ENCODE measurements at places on chromosomes 1 and 21.

DNA sequence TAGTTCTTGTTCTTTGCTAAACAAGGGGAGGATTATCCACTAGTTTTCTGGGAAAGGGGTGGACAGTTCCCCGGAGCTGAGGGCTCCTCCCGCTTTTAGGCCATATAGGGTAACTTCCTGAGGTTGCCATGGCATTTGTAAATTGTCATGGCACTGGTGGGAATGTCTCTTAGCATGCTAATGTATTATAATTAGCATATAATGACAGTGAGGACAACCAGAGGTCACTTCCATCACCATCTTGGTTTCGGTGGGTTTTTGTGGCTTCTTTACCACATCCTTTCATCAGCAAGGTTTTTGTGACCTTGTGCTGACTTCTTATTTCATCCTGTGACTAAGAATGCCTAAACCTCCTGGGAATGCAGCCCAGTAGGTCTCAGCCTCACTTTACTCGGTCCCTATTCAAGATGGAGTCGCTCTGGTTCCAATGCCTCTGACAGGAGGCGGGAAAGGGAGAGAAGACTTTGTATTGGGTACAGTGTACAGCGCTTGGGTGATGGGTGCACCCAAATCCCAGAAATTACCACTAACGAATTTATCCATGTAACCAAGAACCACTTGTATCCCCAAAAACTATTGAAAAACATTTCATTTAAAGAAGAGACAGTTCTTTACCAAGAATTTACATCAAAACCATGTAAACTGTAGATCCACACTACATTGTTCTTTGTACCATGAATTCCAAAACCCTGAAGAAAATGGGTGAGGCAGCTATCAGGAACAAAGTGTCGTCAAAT, 8.7 kb upstream of the SLC2A5 start:
- DNase-seq, result peak; percentile 12

DNA sequence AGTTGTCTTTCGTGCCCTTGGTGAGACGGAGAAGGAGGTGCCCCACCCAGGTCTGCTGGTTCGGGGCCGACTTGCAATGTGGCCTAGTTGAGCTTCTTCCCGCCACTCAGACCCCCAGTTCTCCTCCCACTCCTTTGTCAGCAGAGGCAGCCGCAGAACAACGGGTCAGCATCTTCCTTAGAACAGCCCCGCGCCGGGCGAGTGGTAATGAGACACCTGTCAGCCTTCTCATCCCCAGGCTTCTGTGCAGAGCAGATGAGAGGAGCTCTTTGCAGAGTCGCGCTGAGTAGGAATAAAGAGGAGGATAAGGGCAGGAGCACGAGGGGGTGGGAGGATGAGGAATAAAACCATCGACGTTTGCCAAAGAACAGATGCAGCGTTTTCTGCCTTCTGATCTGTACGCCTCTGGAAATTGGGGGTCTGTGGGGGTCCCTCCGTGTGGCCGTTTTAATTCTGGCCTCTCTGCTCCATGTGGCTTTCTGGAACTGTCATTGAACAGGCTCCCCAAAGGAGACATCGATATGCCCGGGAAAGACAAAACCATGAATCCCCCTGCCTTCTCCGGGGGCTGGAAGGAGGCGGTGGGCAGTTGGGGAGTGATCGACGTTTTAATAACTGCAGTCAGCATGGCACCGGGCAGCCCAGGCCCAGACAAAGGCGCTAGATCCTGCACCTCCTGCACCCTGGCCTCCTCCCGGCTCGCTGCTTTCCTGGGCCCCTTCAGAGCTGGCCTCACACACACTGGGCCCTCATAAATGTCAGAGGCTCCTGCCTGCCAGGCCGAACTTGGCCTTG, 27.5 kb upstream of the IGSF21 start:
- no peak for DNase-seq

DNA sequence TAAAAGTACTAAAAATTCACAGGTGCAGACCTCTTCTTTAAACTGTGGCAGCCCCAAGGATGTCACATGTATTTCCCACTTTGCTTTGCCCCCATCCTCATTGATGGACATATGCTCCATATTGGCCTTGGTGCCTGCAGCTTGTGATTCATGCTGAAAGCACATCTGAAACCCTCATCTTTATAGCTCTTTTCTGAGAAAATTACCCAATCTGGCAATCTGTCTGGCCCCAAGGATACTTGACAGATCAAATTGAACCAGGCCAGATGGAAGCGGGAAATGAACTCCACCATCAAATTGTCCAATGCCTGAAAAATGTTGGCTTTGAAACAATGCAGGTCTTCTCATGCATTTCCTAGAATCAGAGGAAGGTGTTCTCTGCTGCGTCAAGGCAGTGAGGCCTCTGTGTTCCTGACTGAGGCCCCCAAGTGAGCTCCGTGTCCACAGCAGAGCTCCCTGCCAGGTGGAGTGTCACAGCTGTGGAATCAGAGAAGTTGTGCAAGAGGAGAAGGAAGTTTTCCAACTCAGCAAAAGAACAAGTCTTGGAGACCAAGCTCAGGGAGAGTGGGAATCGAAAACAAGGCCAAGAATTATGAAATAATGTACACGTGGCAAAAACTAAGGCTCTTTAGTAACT, 323.7 kb downstream of the PLPP3 start:
- no peak for DNase-seq

GRCh38 chr21:44062380-44062779, 44.8 kb upstream of the PWP2 start:
- DNase-seq, result no peak

DNA sequence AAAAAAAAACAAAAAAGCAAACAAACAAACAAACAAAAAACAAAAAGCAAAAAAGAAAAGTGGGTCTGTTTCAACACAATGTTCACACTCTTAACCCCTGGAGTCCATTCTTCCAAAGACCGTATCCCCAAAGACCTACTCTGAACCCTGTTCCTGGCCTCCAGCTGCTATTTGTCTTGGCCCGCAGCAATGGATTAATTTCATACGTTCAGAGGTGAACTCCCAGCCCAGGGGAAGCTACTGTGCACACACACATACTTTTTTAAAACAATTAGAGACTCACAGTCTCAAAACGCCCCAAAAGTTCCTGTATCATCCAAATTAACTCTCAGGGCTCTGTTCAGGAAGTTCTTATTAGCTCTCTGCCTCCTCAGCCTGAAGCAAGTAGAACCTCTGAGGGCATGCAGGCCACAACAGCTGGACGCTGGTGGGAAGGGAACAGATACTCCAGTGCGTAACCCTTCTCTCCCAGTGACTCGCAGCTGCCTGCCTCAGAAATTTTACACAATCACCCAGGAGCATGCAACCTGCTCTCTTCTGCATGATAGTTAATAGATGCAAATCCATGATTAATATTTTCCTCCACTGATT, 395.4 kb downstream of the RRAGC start:
- no peak for DNase-seq

DNA sequence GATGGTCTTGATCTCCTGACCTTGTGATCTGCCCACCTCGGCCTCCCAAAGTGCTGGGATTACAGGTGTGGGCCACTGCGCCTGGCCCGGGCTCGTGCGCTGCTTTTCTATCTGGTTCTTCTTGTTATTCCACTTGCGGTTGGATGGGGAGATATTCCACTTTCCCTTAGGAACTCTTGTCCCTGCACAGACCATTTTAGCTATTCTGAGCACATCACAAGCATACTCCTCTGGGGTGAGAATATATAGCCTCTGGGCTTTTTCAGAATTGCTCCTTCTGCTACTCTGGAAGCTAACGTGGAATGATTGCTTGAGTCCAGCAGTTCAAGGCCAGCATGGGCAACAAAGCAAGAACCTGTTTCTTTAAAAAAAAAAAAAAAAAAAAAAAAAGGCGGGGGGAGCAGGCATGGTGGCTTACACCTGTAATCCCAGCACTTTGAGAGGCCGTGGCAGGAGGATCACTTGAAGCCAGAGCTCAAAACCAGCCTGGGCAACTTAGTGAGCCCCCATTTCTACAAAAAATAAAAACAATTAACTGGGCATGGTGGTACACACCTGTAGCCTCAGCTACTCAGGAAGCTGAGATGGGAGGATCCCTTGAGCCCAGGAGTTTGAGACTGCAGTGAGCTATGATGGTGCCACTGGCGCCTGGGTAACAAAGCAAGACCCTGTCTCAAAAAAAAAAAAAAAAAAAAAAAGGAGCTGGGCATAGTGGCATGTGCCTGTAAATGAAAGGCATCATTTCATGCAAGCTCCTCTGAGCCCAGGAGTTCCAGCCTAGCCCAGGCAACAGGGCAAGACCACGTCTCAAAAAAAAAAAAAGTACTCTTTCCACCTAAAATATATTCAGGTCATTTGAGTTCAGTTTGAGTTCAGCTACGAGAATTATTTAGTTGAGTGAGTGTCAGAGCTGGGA, 11.8 kb upstream of the PGD start:
- no peak for DNase-seq

- DNase-seq, result no peak
These were observed 73.2 kb upstream of the COA6 start for GRCh38 chr1:234300096-234300495.

DNA sequence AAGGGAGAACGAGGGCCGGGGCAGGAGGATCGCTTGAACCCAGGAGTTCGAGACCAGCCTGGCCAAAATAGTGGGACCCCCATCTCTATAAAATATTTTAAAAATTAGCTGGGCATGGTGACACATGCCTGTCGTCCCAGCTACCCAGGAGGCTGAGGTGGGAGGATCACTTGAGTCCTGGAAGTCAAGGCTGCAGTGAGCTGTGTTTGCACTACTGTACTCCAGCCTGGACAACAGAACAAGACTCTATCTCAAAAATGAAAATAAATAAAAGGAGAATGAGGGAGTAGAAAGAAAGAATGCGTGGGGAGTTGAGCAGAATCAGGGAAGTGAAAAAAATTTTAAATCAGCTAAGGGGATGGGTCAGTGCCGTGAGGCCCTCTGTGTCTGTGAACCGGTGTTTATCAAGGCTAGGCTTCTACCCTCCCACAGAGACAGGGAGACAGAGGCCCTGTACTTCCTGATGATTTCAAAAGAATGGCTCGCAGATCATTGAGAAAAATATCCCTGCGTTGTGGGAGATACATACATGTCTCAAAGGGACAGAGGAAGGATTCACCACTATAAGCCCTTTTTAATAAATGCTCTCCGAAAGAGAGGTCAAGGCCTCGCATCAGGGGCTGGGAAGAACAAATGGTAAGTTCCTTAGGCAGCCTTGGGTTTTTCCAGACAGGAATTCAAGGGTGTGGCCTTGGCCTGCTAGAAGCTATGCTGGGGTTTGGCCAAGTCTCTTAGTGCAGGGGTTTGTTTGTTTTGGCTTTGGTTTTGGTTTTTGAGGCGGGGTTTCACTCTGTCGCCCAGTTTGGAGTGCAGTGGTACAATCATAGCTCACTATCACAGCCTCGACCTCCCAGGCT, 20.7 kb downstream of the IL10RB start:
- no peak for DNase-seq

DNA sequence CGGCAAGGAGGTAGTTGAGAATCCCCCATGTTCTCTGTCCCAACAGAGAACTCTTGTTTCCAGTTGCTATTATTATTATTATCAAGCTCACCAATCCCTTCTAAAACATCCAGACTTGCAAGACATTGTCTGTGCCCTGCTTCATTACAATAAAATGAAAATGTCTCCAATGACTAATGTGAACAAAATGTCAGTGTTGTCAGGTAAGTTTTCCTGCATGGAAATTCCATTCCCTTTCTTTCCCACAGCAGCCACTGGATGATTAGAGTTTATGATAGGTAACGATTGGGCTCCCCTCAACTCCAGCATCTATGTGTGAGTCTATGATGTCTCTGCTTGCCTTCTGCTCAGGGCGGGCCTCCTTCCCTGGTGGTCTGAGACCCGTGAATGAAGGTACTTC, 8.9 kb upstream of the DYRK1A start:
- DNase-seq, result no peak

GRCh38 chr1:48750109-48750508, 26.6 kb downstream of the BEND5 start:
- no peak for DNase-seq

- no peak for DNase-seq
These were observed 6.6 kb upstream of the PLEKHG5 start for GRCh38 chr1:6497867-6498575.

DNA sequence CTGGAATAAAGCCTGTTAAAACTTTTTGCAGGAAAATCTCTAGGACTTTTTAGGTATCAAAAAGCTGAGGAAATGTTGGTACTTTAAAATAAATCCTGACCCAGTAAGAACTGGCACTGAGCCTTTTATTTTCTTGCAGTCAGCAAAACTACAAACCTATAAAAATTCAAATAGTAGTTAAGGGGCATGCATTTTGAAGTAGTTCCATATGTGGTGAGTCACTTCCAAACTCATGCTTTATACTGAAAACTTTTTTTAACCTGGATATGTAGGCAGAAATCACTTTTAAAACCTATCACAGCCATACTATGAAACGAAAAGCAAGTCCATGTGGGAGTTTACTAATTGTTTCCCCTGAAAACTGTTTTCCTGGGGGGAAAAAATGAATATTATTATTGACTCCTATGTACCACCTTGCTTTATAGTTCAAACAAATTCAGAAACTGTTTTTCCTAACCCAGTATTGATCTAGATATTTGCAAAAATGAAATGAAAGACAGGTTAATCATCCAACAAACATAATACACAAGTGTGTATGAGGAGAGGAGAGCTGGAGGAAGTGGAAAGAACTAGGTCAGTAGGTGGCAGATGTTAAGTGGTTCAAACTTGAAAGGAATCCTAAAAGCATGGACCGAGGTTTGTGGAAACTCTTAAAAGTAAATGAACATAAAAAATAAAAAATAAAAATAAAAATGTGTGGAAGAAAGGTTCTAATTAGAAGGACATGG, 30.5 kb downstream of the NRIP1 start:
- DNase-seq, result no peak

DNA sequence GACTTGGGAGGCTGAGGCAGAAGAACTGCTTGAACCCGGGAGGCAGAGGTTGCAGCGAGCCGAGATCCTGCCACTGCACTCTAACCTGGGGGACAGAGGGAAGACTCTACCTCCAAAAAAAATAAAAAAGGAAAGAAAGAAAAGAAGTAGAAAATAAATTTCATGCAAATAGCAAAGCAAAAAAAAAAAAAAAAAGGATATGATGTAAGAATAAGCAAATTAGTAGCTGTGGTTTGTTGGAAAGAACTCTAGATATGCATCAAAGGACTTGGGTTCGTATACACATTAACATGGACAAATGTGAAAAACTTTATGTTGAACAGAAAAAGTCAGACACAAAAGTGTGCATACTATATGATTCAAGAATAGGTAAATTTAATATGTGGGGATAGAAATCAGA, 11.9 kb downstream of the WASF2 start:
- DNase-seq, result no peak

DNA sequence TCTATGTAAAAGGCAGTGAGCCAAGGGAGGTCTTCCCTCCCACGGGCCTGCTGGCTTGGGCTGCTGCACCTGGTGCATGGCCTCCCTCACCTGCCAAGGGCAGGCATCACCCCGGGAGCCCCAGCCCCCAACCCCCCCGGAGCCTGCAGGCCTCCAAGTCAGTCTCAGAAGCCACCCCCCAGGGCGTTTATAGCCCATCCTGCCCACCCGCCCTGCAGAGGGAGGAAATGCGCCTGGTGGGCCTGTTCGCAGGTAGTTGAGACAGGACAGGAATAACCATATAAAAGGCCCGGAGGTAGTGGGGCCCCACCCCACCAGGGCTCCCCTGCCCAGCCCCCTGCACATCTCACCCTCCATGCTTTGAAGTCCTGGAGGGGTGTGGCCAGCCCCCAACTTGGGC, 18.2 kb upstream of the ARF1 start:
- no peak for DNase-seq

Measured in activated CD4-positive, alpha-beta T cell treated with anti-CD3 and anti-CD28 coated beads for 48 hours (primary cell).